ENCODE measurements at places on chromosomes 5 and 9.

DNA sequence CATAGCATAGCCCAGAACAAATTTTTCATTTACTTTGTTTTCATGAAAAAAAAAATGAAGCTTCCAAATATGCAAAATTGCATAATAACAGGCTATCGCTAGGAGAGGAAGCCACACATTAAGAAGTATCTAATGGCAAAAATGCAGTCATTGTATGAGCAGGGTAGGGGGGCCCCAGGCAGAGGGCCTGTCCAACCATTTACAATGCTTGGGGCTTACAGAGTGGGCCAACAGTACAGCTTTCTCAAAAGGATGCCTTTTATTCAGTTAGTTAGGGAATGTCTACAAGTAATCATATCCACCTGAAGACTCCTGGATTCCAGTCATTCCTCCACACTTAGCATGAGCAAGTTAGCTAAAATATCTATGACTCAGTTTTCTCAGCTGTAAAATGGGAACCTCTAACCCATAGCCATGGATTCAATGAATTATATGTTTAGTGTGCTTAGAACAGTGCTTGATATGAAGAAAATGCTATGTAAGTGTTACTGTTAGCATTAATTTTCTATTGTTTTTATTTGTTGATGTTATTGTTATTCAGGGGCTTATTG, 117.7 kb downstream of the GAS1 start:
- DNase-seq = no peak

GRCh38 chr9:71680189-71680980, 87.9 kb downstream of the CEMIP2 start:
- DNase-seq = no peak

GRCh38 chr9:16964228-16964627, 93.8 kb upstream of the BNC2 start:
- DNase-seq = no peak

DNA sequence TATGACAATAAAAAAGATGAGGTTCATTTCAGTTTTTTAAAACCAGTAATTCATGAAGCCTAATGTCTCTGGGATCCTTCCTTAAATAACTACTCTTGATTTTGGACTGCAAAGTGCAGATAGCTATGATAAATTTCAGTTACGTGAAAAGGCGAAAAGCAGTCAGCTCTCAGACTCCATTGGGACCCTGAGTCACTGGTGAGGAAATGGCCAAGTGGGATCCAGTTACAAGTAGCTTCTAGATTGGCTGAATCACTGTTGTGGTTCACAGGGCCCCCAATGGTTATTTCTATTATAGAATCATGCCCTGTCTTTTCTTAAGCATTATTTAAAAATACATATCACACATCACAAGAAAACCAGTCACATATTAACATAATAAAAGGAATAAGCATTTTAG, 31.1 kb upstream of the PPP3R2 start:
- DNase-seq = no peak

All from nucleus accumbens (tissue), 56 donors.